Activated CD4-positive, CD25-positive, alpha-beta regulatory T cell (primary cell): ENCODE measurements at places on chromosomes 13 and 19.

GRCh38 chr19:6737873-6738786, 750 bp upstream of the GPR108 start:
- peak; percentile 46 for DNase-seq

DNA sequence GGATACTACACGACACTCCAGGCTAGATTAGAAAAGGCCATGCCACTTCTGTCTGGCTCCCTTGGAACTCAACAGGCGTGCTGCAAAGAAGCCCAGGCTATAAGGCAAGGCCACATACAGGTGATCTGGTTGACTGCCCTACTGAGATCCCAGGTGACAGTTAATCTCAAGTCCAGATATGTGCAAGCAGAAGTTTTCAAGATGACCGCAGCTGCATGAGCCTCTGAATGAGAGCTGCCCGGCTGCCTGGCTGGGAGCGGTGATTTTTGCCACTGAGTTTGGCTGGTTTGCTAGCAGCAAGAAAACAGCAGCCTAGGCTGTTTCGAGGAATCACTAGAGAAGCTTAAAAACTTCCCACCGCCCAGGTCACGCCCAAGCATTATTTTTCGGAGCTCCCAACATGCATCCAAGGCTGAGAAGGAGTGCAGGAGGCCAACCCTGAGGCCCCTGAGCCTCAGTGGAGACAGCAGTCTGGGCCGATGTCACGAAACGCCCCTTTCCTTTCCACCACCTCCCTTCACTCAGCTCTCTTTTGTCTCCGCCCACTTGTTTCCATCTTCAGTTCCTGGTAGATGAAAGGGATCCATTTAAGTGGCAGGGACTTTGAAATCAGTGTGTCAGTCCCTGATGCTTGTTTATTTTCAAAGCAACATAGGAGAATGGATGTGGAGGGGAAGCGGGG, 14.0 kb upstream of the URI1 start:
- no peak for DNase-seq

DNA sequence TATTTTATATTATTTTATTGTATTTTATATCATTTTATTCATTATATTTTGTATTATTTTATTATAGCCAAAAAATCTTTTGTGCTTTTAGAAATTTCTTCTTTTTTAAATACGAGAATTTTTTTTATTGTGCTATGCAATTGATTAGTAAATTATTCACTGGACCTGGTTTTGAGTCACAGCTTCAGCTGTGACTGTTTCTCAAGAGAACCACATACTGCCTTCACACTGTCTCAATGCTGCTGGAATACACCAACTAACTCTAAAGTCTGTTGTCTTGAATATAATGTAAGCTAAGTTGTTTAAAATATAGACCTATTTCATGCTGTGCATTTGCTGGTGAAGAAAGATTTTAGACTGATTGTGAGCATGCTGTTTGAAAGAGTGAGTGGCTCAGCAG, 423.6 kb downstream of the NDFIP2 start:
- DNase-seq = no peak

- no peak for DNase-seq
Observed at GRCh38 chr13:58488251-58488650, 856.7 kb downstream of the PCDH17 start.

DNA sequence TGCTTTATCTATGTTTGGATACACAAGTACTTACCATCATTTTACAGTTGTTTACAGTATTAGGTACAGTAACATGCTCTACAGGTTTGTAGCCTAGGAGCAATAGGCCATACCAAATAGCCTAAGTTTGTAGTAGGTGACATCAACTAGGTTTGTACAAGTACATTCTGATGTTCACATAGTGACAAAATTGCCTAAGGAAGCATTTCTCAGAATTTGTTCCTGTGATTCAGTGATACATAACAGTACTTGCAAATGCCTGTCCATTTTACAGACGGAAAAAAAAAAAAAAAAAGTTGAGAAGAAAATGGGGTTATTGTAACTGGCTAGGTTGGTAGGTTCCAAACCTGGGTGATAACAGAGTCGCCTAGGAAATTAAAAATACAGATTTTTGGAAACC, 13.6 kb downstream of the UFM1 start:
- DNase-seq = no peak

GRCh38 chr19:15498910-15499309, 9.4 kb upstream of the CYP4F22 start:
- DNase-seq = no peak
